ENCODE measurements at places on chromosomes 1 and 21.

GRCh38 chr1:222555992-222556615, 8.2 kb upstream of the HHIPL2 start:
- DNase-seq = no peak

DNA sequence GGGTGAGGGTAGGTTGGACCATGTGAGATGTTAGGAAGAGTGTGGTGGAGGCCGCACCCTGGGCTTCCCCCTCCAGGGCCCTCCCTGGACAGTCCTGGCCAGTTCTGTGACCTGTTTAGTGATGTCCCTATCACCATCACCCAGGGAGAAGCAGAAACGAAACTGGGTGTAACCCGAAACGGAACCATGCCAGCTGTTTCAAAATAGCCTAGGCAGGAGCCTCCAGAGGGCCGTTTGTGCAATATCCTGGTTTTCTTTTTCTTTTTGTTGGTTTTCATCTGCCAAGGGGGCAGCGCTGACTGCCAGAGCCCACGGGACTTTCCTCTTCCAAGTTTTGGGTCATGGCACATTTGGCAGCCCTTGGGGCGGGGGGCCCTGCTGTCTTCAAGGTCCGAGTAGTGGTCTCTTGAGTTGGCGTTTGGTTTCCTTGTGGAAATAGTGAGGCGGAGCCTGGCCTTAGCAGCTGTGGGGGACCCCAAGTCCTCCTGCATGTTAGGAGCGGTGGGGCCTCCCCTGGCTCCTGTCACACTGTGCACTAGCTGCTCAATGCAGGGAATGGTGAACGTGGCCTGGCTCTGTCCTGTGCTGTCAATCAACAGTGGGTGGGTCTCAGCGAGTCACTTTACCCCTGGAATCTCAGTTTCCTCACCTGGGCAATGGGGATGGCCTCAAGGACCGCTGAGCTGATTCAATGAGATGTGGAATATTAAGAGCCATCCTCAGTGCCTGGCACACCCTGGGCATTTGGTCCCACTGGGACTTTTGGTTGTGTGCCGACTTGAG, 90.7 kb downstream of the ARHGEF10L start:
- DNase-seq = no peak

GRCh38 chr1:179079113-179079761, 2.6 kb upstream of the TOR3A start:
- no peak for DNase-seq

- no peak for DNase-seq
These were observed 12.2 kb downstream of the TXNIP start for GRCh38 chr1:145983960-145984830.

GRCh38 chr1:148354284-148354912, 128.7 kb downstream of the PPIAL4G start:
- no peak for DNase-seq

DNA sequence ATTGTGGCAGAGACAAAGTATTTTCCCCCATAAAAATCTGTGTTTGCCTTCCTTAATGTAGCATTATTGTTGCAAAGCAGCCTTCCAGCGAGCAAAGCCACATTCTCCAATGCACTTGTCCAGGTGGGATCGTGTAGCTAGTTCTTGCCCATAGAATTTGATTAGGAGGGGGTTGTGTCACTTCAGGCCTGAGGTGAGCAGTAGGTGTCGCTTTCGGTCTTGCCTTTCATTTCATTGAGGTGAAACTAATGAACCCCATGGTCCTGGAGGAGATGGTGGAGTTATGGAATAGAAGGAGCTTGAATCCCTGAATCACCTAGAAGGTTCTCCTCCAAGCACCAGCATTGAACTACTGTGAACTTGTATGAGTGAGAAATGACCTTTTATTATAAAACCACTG, 318.9 kb upstream of the PBX1 start:
- no peak for DNase-seq

DNA sequence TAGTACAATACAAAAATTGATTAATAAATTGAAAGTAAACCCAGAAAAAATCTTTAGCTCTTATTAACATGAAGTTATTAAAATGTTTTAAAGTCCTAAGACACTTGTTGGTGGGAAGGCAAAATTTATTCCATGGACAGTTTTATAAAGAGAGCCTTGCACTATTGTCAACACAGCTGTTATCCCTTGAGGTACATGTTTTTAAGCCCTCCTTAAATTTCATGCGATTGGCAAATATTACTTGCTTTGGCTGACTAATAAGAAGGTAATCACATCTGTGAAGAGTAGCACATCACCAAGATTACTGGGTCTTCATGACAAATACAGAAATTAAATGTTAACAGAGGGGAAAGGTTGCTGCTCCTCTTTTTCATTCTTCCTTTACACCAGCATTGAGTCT, 611.1 kb downstream of the BRINP3 start:
- DNase-seq = no peak

DNA sequence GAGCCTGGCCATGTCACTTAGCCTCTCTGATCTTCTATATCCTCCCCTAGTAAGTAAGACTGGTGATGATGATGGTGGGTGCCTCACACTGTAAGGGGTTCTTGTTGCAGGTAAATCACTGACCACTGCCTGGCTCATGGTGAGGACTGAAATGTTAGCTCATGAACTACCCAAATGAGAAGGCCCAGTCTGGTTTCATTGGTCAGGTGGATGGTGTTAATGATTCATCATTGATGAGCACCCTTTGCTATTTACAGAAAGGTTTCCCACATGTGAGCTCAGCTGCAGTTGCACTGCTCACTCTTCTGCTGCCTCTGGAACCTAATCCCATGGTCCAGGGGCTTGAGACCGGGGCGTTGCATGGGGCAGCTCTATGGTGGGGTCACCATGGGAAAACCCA, 417.7 kb downstream of the PRDM2 start:
- no peak for DNase-seq

DNA sequence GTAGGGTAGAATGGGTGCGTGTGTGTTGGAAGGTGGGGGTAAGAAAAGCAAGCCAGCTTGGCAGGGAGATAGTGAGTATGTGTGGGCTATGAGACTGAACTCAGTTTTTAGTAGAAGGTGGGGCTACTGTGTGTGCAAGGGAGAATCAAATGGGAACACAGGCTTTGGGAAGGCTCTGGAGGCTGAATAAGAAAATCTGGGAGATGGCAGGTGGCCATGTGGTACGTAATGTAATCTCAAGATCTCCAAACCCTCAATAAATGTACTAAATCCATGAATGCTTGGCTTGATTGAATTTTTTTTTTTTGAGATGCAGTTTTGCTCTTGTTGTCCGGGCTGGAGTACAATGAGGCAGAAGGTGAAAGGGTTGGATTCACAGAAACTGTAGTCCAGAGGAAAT, 3.5 kb upstream of the ZSCAN20 start:
- no peak for DNase-seq

GRCh38 chr21:8992731-8993174, 1528.6 kb upstream of the TPTE start:
- no peak for DNase-seq

- no peak for DNase-seq
These were observed 1.9 kb downstream of the SORT1 start for GRCh38 chr1:109395602-109396512.

GRCh38 chr1:20154301-20154831, 15.2 kb downstream of the PLA2G2F start:
- no peak for DNase-seq

DNA sequence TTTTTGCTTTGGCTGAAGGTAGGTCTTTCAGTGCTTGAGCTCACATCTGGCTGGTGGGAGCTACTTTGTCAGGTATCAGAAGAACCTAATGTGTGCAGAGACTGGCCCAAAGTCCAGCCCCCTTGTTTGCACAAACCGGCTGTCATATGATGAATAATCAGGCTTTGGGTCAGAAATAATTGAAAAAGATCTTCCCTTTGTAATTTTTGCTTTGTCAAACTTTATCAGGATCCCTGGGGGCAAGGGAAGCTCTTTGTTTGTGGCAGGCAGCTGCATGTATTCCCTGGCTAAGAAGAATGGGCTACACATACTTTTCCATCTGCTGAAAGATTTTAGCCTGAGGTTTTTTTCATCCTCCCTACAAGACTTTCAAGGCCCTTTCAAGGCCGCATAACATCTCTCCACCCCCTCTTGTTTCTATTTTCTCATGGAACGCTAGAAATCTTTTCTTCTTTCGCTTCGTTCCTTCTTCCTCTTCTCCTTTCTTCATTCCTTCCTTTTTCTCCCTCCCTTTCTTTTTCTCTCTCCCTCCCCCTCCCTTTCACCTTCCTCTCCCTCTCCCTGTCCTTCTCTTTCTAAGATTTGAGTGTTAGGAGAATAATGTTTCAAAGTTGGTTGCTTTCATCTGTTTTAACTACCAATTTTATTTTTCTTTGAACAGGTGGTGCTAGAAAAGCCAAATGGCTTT, 25.5 kb downstream of the TUFT1 start:
- no peak for DNase-seq

DNA sequence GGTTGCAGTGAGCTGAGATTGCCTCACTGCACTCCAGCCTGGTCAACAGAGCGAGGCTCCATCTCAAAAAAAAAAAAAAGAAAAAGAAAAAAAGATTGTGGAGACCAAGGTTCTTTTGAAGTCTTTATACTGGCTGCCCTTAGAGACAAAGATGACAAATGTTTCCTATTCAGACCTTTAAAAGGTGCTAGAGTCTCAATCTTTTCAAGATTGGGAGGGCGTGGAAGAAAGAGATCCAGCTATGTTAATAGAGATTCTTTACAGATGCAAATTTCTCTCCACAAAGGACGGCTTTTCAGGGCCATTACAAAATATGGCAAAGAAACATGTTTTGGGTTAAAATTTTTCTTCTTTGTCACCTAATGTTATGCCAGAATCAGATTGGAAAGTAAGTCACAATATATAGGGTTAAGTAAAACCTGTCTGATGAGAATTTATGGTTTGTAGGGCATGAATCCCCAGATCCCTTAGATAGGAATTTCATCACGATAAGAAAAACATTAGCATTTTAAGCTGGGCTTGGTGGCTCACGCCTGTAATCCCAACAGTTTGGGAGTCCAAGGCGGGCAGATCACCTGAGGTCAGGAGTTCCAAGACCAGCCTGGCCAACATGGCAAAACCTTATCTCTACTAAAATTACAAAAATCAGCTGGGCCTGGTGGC, 13.0 kb upstream of the MORC3 start:
- DNase-seq = no peak

- DNase-seq = no peak
These were observed 9.2 kb downstream of the ROR1 start for GRCh38 chr1:63782982-63783381.
